ENCODE measurements at places on chromosomes 12 and 14.

DNA sequence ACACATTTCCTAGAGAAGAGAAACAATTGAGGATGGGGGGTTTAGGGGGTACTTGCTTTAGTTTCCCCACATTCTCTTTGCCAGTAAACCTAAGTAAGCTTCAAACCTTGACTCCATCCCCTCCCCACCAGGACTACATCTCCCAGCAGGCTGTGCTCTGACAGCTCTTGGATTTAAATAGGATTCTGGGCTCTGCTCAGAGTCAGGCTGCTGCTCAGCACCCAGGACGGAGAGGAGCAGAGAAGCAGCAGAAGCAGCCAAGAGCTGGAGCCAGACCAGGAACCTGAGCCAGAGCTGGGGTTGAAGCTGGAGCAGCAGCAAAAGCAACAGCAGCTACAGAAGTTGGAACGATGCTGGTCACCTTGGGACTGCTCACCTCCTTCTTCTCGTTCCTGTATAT lies 20.6 kb downstream of the RDH12 start:
- no peak for DNase-seq

- DNase-seq = no peak
Measured at GRCh38 chr12:8590842-8591545, 21.7 kb downstream of the AICDA start.

GRCh38 chr14:24964591-24964990 lies 85.4 kb downstream of the STXBP6 start:
- no peak for DNase-seq

- DNase-seq = no peak
Measured at GRCh38 chr14:81398196-81398891, 1.8 kb downstream of the STON2 start.

- DNase-seq = no peak
Measured at GRCh38 chr14:29895591-29896083, 32.0 kb downstream of the PRKD1 start.

- no peak for DNase-seq
Measured at GRCh38 chr12:116784238-116784612, 46.1 kb downstream of the RNFT2 start.

DNA sequence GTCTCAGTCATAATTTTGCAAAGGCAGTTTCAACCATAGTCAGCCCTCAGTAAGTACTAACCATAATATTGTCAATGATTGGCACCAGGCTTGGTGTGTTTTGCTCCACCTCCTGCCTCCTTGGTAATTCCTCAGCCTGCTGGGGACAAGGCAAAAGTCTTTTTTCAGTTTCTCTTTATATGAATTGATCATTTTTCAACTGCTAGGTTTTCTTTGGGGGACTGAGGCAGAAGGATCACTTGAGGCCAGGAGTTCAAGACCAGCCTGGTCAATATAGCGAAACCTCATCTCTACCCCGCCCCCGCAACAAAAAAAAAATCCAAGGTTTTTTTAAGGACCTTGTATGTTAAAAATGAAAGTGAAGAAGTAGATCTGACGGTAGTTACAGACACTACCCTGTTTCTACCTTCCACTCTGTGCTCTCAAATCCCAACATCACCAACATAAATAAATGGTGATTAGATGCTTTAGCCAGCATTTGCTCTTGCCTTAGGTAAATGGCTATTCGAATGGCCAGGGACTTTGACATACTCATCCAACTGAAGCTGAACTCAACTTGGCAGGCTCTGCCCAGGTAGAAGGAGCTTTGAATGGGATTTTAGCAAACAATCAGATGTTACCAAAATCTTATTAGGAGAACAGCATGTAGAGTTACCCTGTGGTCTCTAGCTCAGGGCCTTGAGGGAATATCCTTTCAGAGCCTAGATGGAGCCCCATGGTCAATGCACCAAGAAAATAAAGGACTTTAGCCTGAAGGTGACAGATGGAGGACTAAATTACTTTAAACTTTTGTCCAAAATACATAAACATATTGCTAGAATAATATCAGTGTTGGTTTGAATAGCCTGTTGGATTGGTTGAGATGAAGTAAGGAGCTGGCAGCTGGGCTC lies 126.9 kb upstream of the AMIGO2 start:
- DNase-seq = no peak

DNA sequence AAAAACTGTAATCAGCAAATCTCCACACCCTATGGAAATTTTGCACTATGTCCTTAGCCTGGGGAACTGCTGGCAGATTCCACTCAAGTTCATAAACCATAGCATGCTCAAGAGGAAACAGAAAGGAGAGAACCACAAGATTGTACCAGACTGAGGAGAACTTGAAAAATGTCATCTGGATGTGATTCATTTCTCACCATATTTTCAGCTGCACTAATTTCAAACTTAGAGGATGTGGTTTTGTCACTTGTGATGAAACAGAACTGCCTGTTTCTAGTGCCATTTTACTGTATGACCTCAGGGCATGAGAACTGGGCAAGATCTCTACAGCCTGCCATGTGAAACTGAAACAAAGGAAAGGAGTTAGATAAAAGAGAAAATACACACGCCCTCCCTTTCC lies 1493.1 kb upstream of the FLRT2 start:
- DNase-seq = no peak

DNA sequence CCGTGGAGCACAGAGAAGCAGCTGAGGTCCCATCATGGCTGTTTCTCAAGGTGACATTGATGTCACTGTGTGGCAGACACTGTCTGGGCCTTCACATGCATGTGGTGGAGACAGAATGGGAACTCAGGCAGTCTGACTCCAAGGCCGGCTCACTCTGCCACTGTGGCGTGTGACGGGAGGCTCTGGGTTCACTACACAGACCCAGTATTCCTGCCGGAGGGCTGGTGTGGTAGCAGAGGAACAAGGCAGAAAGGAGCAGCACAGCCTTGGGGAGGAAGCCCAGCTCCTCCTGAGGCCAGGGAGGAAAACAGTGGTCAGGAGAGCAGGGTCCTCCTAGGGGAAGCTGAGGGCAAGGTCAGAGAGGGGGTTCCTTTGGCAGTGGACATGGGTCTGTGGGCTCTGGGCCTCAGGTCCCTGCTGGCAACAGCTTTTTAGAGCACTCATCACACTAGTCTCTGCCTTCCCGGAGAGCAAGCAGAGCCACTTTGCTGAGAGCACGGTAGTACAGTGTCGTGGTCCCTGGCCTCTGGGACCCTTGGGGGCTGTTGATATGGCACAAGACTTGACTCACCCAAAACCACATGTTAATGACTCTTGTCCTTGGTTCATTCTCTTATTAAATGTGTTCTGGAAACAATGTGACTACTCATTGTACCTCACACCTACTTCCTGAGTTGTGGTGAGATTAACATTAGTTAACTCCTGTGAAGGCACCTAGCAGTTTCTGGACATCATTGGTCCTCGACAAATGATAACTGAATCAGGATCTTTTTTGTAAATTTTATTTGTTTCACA lies 21.3 kb downstream of the DCAF4 start:
- DNase-seq = no peak

- DNase-seq = no peak
Measured at GRCh38 chr12:111645433-111645832, 40.3 kb downstream of the BRAP start.

GRCh38 chr14:90096566-90096965 lies 34.8 kb downstream of the KCNK13 start:
- DNase-seq = no peak

All from stimulated activated naive CD4-positive, alpha-beta T cell treated with Interleukin-2 at 50 U/mL for 16 hours (primary cell).